Progenitor cell of endocrine pancreas (in vitro differentiated cells): ENCODE measurements at places on chromosomes 1 and 21.

DNA sequence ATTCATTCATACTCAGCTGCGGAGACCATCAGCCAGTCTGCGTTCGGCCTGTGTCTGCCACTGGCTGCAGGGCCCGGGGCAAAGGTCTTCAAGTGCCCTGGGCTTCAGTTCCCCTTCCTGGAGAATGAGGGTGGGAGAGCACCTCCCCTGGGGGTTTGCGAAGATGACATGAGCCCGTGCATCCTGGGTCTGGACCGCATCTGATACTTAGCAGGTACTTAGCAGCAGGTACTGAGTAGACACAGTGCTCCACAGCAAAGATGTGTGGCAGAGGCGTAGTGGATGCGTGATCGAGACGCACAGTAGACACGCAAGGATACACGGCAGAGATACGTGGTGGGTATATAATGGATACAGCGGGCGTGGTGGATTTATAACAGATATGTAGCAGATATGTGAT lies 51.3 kb downstream of the PRKCZ start:
- no peak for DNase-seq

DNA sequence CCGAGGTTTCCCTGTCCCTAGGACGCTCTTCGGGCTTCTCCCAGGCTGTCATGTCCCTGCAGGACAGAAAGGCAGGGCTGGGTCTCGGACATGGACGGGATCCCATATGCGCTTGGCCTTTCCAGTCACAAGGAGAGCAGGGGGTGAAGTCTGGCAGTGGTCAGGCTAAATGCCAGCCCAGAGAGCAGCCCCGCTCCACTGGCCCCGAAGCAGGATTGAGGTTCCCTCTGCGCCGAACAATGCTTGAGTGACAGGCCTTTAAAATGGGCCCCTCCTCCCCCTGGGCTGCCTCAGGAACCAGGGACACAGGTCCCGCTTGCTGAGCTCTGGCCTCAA lies 12.7 kb downstream of the DRAXIN start:
- no peak for DNase-seq

DNA sequence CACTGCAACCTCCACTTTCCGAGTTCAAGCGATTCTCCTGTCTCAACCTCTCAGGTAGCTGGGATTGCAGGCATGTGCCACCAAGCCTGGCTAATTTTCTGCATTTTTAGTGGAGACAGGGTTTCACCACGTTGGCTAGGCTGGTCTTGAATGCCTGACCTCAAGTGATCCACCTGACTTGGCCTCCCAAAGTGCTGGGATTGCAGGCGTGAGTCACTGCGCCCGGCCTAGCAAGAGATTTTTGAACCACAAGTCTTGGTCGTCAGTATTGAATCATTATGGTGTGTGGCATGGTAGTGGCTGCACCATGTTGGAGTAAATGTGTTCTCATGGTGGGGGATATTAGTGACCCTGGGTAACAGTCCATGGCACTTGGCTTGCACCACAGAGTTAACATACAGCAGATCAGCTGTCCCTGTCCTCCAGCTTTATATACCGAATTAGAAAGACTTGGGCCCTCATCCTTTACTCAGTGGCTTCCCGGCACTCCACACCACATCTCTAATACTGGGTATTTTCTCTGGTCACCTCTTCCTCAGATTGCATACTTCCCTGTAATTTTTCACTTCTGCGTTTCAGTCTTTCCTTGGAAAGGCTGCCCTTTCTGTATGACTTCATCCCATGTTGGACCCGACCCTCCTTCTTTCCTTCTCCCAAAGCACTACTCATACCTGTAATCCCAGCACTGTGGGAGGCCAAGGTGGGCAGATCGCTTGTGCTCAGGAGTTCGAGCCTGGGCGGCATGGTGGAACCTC lies 25.1 kb downstream of the AK4 start:
- no peak for DNase-seq

GRCh38 chr1:18928985-18929384 lies 26.6 kb upstream of the ALDH4A1 start:
- no peak for DNase-seq

- no peak for DNase-seq
Observed at GRCh38 chr1:223405507-223405906, 12.3 kb downstream of the CCDC185 start.

GRCh38 chr1:157279138-157279801 lies 141.1 kb upstream of the ETV3 start:
- no peak for DNase-seq

DNA sequence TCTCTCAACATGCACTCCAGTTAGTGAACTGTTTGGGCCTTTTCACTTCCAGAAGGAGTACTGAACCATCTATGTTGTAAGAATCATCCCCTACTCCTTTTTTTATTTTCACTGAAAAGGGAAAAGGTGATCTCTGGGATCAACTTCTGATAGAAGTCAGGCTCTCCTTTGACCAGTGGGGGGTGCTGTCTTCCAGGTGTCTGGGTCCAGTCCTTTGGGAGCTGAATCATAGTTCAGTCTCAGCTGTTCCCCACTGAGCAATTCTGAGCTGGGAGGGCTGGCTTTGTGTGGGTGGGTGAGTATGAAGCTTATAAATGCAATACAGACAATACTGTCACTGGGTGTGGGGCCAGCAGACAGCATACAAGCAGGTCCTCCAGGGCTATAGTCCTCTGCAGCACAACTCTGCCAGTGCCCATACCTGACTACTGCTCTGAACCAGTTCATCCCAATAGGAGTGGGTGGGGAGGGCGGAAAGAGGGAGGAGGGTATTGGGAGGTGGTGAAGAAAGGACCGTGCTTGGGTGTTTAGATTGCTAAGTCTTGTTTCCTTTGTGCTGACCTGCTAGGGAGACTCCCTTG lies 12.5 kb upstream of the SARS1 start:
- DNase-seq: no peak

- no peak for DNase-seq
Observed at GRCh38 chr1:7315316-7315715, 455.8 kb upstream of the VAMP3 start.

- DNase-seq: no peak
Observed at GRCh38 chr21:28798798-28799197, 193.9 kb downstream of the LTN1 start.

DNA sequence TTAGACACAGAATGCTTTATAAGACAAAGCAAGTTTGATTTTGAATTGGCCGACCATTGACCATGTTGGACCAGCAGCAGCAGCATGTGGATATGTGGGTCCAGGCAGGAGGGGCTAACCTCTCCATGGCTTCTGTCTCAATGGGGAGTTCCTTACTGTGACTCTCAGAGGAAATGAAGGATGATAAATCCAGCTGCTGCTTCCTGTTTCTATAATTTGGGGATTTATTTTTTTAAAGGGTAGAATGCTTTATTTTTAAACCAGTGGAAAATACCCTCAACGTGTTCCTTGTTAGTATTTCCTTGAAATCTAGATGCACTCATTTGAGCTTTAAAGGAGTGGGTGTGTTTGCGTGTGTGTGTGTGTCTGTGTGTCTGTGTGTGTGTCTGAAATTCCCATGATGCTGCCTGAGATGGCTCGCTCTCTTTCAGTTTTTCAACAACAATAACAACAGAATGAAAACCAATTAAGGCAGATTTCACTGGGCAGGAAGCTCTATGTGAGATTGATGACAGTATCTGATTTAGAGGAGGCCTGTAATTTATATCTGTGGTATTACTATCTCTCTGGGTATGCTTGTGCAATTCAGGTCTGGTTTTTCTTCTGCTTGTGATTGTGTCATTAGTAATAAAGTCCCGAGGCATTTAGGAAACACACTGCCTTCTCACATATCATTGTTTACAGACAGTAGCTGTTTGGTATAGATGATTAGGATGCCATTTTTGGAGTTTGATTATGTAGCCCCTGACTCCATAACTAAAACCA lies 86.1 kb upstream of the ZNF326 start:
- no peak for DNase-seq

- DNase-seq: no peak
Observed at GRCh38 chr1:89670711-89671110, 37.8 kb downstream of the LRRC8C start.

DNA sequence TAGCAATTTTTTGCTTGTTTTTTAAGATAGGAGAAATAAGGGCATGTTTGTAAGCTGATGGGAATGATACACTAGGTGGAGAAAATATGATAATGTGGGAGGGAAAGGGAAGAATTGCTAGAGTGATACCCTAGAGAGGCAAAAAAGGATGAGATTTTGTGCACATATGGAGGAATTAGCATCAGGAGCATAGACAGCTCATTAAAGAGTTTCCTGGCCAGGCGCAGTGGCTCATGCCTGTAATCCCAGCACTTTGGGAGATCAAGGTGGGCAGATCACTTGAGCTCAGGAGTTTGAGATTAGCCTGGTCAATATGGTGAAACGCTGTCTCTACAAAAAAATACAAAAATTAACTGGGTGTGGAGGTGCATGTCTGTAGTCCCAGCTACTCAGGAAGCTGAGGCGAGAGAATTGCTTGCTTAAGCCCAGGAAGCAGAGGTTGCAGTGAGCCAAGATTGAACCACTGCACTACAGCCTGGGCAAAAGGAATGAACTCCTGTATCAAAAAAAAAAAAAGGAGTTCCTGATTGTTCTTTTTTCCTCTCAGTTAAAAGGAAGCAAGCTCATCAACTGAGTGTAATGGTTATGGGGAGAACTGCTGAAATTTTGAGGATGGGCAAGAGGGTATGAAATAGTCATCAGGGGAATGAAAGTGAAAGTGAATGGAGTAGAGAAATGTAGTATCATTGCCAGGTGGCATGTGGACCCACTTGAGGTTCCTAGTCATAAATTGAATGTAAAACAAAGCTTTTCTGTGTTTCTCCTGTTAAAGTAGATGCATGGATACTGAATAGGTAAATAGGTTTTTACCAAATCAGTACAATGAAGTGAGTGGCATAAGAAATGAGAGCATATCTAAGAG lies 35.5 kb downstream of the SH3GLB1 start:
- DNase-seq: no peak

GRCh38 chr1:58608297-58608696 lies 31.2 kb upstream of the TACSTD2 start:
- no peak for DNase-seq

GRCh38 chr1:67814121-67814772 lies 19.0 kb downstream of the GNG12 start:
- DNase-seq: no peak

GRCh38 chr1:171158551-171158950 lies 26.5 kb upstream of the FMO2 start:
- no peak for DNase-seq
